ENCODE measurements at places on chromosomes 5 and 9.

- DNase-seq = no peak
These were observed 52.7 kb upstream of the ERCC6L2 start for GRCh38 chr9:95822583-95823431.

- DNase-seq = no peak
These were observed 22.6 kb downstream of the SLC6A18 start for GRCh38 chr5:1247811-1248210.

DNA sequence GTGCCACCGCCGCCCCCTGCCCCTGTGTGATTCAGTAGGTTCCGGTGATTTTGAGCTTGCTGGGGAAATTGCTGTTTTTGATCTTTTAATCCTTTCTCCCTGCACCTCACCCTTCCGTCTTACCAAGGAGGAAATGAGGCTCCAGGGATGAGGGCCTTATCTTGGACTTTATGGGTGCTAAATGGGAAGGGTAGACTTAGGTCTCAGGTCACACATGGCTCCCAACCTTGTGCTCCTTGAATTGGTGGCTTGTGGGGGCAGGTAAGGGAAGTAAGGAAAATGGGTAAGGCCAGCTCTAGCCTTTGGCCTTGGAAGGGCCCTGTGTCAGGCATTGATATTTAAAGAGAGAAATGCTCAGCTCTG lies 1.9 kb downstream of the ERGIC1 start:
- DNase-seq = no peak

- no peak for DNase-seq
These were observed 157.7 kb downstream of the SLC24A2 start for GRCh38 chr9:19631181-19631580.

GRCh38 chr5:126454081-126454480 lies 30.9 kb downstream of the GRAMD2B start:
- no peak for DNase-seq

DNA sequence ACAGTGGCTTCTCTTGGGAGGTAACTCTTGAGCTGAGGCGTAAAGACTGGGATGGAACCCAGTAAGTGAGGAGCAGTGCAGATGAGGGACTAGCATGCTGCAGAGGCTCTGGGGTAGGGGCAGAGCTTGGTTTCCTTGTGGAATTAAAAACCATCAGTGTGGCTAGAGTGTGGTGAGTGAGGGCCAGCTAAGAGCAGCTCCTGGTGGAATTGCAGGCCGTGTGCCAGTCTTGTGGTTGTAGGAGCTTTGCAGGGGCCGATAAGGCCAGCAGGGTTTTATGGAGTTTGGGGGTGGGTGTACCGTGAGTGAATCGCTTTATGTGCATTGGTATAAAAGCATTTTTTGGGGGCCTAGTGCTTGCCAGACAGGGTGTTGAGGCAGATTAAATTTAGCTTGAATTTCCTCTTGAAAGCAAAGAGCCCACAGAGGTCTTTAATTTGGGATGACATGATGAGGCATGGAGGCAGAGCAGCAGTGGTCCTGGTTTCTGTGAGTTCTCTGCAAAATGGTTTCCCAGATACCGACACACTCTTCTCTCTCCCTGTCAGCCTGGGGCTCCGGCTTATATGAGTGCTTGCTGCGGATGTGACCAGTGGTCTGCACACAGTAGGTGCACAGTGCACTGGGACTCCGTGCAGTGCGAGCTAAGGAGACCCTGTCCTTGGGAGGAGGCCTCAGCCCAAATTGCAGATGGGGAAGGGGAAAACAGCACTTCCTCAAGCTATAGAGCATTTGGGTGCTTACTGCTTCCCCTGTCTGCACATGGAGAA lies 176.4 kb upstream of the PITX1 start:
- DNase-seq = no peak

DNA sequence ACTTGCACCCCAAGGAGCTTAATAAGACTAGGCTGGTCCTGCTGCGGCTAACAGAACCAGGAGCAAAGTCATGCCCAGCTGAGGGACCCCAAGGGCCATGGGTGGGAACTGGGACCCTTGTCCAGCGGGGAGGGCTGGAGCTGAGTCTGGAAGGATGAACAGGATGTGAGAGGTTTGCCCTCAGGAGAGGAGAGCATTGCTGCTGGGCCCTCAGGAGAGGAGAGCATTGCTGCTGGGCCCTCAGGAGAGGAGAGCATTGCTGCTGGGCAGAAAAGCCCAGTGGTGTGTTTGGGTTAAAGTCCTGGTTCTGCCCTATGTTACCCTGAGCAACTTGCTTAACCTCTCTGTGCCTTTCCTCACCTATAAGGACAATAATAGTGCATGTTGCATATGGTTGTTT lies 125.8 kb downstream of the MACROH2A1 start:
- no peak for DNase-seq

DNA sequence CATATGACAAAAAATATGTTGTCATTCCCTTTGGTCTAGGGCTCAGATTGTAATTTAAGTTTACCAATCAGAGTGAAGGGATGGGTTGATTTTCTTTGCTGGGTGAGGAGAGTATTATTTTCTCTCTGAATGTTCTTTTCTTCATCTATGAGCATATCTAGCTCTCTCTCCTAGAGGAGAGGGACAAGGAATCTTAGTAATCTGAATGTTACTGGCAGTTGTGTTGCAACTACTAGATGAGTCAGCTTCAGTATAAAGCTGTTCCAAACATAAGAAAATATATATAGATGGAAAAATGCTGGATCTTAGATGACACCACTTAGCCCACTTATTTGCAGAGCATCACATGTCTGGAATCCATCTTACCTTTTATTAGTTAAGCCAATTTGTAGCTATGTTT lies 259.3 kb downstream of the TUSC1 start:
- DNase-seq = no peak

Measured in NCI-H1105 treated with DMSO at 0.1 percent for 48 hours (cell line).